ENCODE measurements at places on chromosomes 16 and 17.

DNA sequence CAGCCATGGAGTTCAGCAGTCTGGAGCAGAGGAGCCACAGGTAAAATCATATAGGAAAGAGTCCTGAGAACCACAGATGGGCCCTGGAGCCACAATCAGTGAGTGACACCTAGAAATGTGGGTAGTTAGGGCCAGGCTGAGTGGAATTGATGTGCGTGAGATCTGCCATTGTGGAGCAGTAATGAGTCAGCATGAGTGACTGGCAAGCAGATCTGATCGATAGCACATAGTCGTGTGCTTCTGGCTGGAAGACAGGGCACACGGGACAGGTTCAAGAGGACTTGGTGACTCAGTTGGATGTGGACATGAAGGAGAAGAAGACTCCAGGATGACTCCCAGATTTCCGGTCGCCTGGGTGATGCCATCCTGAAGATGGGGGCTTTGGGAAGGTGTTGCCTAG lies 12.3 kb downstream of the ADORA2B start:
- no peak for DNase-seq

DNA sequence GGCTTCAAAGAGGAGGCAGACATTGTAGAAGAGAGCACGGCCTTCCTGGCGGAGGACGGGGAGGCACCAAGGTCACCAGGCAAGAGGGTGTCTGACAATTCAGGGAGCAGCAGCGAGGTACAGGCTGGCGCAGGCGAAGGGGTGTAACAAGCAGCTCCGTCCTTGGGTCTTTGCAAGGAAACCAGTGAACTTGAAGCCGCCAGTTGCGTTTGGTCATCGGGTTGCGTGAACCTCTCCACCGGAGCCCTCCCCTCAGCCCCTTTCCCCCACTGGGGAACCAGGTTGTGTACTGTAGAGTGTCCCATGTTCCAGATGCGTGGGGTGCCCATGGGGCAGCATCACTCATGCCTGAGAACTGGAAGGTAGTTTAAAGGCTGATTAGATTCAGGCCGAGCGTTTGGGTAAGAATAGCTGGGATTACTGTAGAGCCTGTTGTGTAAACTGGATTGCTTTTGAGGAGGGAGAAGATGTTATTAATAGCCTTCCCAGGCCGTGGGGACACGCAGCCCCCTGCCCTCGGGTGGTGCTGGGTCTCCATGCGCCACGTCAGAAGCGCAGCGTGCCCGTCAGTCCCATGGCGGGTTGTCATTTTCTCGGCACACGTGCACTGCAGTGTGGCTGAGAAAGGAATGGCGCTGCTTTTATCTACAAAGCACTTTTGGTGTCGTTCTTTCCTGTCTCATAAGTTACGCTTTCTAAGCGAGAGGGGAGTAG lies 2.5 kb downstream of the MRPL12 start:
- no peak for DNase-seq

GRCh38 chr17:36643086-36643685 lies 41.8 kb downstream of the MRM1 start:
- no peak for DNase-seq

- DNase-seq, result no peak
Observed at GRCh38 chr16:28623172-28623711, 13.4 kb upstream of the SULT1A1 start.

DNA sequence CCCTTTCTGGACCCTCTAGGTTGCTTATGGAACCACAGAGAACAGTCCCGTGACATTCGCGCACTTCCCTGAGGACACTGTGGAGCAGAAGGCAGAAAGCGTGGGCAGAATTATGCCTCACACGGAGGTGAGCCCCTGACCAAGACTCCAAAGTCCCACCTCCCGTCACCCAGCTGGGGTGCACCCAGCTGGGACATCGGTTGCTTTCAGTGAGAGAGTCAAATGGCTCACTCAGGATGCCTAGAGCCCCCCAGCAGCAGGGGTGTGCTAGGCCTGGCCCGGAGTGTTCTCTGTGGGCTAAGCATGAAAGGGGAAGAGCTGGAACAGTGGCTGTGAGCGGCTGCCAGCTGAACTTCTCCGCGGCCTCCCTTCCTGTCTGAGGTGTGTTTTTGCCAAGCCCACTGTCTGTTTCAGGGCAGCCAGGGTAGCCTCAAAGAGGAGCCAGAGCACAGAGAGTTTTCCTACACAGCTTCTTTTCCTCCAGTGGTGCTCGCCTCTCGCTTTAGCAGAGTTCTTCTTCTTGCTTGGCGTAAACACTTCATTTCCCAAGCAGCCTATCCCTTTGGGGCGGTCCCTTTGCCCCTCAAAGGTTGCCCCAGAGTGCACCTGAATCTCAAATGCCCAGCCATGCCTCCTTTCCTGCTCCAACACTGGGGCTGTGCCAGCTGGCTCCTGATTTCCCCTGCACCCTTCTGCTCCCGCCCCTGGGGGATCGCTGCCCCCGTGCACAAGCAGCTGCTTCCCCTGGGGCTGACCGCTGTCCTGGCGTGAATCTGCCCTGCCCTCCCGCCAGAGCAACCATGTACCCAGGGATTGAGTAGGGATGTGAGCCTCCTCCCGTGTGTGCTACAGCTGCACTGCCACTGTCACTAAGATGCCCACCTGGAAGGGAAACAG lies 2.6 kb upstream of the CHAD start:
- DNase-seq, result no peak
